ENCODE measurements at places on chromosomes 5 and 9. TPM values are rescaled to one million over a fixed set of nuclear protein-coding genes. Genes with fewer than 3 reads are reported as not detected.

DNA sequence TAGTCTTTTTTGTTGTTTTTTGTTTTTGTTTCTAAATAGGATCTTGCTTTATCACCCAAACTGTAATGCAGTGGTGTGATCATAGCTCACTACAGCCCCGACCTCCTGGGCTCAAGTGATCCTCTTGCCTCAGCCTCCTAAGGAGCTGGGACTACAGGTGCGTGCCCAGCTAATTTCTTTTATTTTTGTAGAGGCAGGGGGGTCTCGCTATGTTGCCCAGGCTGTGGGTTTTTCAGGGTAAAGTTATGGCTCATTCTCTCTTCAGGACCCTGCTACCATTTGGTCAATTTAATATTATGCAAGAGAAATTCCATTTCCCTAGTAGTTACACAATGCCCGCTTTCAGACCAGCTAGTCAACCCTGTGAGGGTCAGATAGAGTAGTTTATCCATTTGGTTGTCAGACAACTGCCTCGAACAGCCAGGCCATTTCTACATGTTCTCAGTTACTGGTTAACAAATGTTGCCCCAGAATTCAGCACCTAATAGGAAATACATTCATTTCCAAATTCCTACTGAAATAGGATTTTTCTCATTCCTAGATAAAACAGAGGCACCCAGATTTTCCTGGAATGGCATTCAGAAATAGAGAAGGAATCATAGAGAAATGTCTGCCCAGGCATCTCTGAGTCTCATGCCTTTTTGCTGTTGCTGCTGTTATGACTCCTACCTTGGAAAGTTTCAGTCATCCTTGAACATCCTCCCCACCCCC, 6.4 kb upstream of the GLIS3 start:
- DNase-seq = no peak

Gene SH3RF2
- total RNA-seq = 10.6 TPM

DNA sequence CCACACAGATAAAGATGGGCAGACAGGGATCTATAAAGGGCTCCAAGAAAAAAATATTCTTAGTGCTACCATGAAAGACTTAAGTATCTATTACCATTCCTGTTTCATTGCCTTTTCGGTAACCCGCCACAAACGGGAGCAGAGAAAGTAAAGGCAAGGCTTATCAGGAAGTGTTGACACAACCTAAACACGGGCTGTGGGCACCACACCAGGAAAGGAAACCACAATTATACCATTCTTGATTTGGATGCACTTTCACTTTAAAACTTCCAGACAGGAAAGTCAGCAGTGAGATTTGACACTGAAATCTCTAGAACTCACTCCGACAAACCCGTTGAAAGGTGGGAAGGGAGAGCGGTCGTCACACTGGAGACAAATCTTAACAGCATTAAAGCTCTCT, 6.5 kb downstream of the TLE1 start:
- DNase-seq = no peak

- DNase-seq = no peak
These were observed 25.8 kb downstream of the ADGRD2 start for GRCh38 chr9:124475868-124476690.
